Spleen (tissue), 13 donors: ENCODE measurements at places on chromosomes 6 and 20. TPM values are rescaled to one million over a fixed set of nuclear protein-coding genes. Genes with fewer than 3 reads are reported as not detected.

The BEND6 gene
- total RNA-seq = 1.0 TPM

DNA sequence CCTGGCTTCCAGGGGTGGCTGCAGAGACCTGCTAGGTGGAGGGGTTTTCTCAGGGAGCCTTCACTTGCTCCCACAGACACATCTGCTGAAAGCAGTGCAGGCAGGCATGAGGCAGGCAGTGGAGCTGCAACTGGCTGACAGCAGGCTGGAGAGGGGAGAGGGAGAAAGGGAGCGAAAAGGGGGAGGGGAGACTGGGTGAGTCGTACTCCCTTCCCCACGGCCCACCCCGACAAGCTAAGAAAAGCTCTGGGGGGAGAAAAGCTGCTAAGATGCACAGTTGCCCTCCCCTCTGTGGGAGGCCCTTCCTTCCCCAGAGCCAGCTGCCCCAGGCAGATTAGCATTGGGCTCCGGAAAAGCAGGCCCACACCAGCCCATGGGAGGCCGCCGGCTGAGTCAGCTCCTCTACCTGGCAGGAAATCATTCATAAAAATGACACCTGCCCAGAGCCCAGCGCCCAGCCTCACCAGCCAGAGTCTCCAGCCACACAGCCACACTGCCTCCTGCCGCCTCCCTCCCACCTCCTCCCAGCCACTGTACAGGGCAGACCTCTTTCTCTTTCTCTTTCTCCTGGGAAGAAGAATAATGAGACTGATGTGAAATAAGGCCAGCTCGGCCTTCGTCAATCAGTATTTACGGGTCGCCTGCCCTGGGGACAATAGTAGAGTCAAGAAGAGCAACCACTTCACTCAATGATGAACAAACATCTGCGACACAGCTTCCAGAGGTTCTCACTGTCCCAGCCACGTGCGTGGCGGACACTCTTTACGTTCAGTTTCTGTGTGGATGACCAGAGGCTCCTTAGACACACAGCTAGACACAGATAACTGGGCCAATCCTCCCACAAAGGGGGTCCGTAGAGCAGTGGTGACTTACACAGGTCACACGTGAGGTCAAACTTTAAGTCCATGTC, 7.7 kb upstream of the C20orf203 start:
- H3K4me3 ChIP-seq = no peak overlapping the region
- no peaks in the 10 kb centered on the region for H3K27me3 ChIP-seq
- H3K36me3 ChIP-seq = no peaks in the 10 kb centered on the region
- DNase-seq = no peak
- H3K27ac ChIP-seq = no peak overlapping the region

The WFDC10B gene
- total RNA-seq = not detected

- peak within 1 kb of the TSS; percentile 67 for H3K27ac ChIP-seq
- H3K36me3 ChIP-seq = no peaks in the 10 kb centered on the region
- H3K4me1 ChIP-seq = peaks cover 74% of the 10 kb centered on the region
- peak; percentile 90 for DNase-seq
- peaks cover 17% of the 10 kb centered on the region for H3K27me3 ChIP-seq
These were observed at the start of gene PTK6 for GRCh38 chr20:63536997-63537524. PTK6 (minus strand) TSS chr20:63537376; CDS start chr20:63537314, 62 bp downstream.

DNA sequence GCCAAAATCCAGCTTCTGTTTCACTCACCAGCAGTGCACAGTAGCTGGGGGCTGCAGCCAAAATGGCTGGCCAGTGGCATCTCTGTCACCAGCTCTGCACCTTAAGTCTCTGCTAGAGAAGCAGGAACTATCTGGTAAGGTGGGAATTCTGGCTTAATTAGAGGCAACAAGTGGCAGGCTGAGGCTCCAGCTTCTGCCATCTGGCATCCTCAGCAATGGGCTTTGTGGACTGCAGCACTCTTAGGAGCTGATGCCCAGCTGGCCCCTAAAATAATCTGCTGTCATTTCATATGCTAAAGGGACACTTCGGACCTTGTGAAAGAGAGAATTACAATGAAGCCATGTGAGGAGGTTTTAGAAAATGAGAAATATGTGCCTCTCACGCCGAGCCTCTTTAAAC, 4.6 kb upstream of the CLDN20 start:
- no peak for DNase-seq
- no peaks in the 10 kb centered on the region for H3K36me3 ChIP-seq
- H3K27me3 ChIP-seq = no peaks in the 10 kb centered on the region

The ARFGEF3 gene
- 1.7 TPM for total RNA-seq

DNA sequence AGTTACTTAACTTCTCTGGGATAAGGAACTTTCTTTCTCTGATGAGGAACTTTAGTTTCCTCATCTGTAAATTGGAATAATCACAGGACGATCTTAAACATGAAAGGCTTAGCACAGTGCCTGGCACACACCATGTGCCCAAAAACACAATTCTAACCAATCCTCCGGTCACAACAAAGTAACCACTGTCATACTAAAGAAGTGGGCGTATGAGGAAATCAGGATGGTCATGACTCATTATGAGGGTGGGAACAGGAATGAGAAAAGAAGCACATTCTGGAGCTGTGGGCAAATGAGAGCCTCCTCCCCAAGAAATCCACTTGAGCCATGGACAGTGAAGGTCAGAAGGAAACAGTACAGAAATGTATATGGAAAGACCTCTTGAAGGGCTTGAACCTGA, 82.9 kb downstream of the LRFN2 start:
- no peaks in the 10 kb centered on the region for H3K4me1 ChIP-seq
- no peaks in the 10 kb centered on the region for H3K27me3 ChIP-seq
- no peak overlapping the region for H3K27ac ChIP-seq
- no peaks in the 10 kb centered on the region for H3K36me3 ChIP-seq
- no peak for DNase-seq

The C4A gene
- total RNA-seq = 103 TPM

The TMEM217 gene
- not detected for total RNA-seq

DNA sequence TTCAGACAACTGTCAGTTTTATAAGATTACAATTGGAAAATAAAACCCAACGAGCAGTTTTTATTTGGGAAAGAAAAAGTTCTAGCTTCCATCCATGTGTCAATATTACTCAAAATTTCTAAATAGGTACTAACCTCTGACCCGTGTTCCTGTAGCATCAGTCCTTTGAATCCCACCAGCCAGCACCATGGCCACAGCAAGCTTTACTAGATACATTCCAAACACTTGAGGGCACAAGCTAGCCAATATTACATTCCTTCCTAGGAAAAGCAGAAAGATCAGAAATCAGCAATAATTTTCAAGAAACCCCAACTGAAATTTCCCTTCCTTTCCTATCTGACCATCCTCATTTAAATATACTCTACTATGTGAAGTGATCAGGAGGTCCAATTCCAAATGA, 19.2 kb downstream of the ASF1A start:
- no peaks in the 10 kb centered on the region for H3K27me3 ChIP-seq
- no peaks in the 10 kb centered on the region for H3K4me1 ChIP-seq
- H3K36me3 ChIP-seq = no peaks in the 10 kb centered on the region
- no peak overlapping the region for H3K4me3 ChIP-seq
- H3K27ac ChIP-seq = no peak overlapping the region

The PPP2R5D gene
- 29.2 TPM for total RNA-seq

DNA sequence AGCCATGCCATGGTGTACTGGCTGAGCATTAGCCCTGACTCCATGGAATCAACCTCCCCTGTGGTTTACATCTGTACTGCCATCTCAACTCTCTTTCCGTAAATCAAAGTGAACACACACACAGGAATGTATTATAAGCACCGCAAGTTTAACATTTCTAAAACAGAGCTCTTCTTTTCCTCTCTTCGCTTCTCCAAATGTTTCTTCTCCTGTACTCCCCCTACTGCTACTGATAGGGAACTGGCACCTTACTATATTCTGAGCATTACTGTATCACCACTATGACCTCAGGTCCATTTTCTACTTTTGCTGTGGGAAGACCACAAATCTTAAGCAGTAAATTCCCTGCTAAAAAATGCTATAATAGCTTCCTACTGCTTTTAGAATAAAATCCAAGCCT, 101.2 kb downstream of the NUS1 start:
- no peak overlapping the region for H3K4me3 ChIP-seq
- no peaks in the 10 kb centered on the region for H3K36me3 ChIP-seq
- no peak for DNase-seq
- no peaks in the 10 kb centered on the region for H3K4me1 ChIP-seq

GRCh38 chr20:64220891-64221527, 34.5 kb upstream of the PCMTD2 start:
- peaks cover 41% of the 10 kb centered on the region for H3K4me1 ChIP-seq
- no peak overlapping the region for H3K27ac ChIP-seq
- no peaks in the 10 kb centered on the region for H3K27me3 ChIP-seq
- no peak for DNase-seq
- H3K36me3 ChIP-seq = no peaks in the 10 kb centered on the region

The MBOAT1 gene
- 11.7 TPM for total RNA-seq

- H3K4me1 ChIP-seq = no peaks in the 10 kb centered on the region
- DNase-seq = no peak
- no peaks in the 10 kb centered on the region for H3K36me3 ChIP-seq
- H3K27ac ChIP-seq = no peak overlapping the region
These were observed 16.2 kb upstream of the FAM135A start for GRCh38 chr6:70396796-70397729.

GRCh38 chr6:167990016-167990945, 7.2 kb upstream of the KIF25 start:
- H3K27me3 ChIP-seq = peaks cover 2% of the 10 kb centered on the region
- H3K36me3 ChIP-seq = no peaks in the 10 kb centered on the region
- DNase-seq = no peak

- H3K36me3 ChIP-seq = no peaks in the 10 kb centered on the region
- no peak overlapping the region for H3K4me3 ChIP-seq
- H3K27ac ChIP-seq = no peak overlapping the region
- no peak for DNase-seq
- no peaks in the 10 kb centered on the region for H3K4me1 ChIP-seq
- H3K27me3 ChIP-seq = no peaks in the 10 kb centered on the region
These were observed 225.9 kb upstream of the GRIK2 start for GRCh38 chr6:101167638-101168037.

GRCh38 chr20:53187392-53188068, 215.4 kb downstream of the TSHZ2 start:
- no peak overlapping the region for H3K4me3 ChIP-seq
- DNase-seq = no peak
- H3K27ac ChIP-seq = no peak overlapping the region
- no peaks in the 10 kb centered on the region for H3K4me1 ChIP-seq

The CALHM4 gene
- total RNA-seq = not detected

GRCh38 chr6:51738614-51739013, 348.8 kb downstream of the PKHD1 start:
- no peaks in the 10 kb centered on the region for H3K27me3 ChIP-seq
- H3K27ac ChIP-seq = no peak overlapping the region

The TNNC2 gene
- not detected for total RNA-seq

The SLC12A5 gene
- 3.7 TPM for total RNA-seq

DNA sequence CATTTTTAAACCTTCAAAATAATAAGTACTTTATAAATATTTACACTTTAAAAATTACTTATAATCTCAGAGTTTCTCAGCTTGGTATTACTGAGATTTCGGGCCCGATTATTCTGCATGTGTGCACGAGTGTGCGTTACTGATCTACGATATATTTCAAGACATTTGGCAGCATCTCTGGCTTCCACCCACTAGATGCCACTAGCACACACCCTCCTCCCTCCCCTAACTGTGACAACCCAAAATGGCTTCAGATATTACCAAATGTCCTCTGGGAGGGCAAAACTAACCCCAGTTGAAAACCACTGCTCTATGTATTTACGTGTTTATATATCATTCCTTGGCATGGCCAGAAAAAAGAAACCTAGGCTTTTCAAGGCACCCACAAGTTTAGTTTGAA, 95.9 kb downstream of the FYN start:
- no peaks in the 10 kb centered on the region for H3K36me3 ChIP-seq
- H3K27ac ChIP-seq = no peak overlapping the region
- no peak overlapping the region for H3K4me3 ChIP-seq
- no peaks in the 10 kb centered on the region for H3K27me3 ChIP-seq
- no peak for DNase-seq

DNA sequence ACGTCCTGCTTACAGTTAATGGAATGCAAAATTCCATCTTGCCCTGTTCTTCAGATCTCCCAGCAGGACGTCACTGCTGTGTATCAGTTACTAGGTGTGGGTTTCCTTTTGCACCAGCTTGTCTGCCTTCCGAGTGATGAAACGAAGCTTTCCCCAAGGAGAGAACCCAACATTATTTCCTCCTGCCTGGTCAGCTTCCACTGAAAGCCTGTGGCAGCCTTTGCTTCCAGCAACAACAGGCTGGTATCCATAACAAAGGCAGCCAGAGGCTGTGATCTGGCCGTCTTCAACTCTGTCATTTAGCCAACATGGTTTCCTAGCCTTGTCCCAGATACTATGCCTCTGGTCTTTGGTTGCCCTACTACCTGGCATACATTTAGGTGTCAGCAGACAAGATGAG, 78.9 kb upstream of the HEY2 start:
- DNase-seq = no peak
- no peaks in the 10 kb centered on the region for H3K36me3 ChIP-seq
- H3K4me1 ChIP-seq = no peaks in the 10 kb centered on the region
- no peak overlapping the region for H3K4me3 ChIP-seq
- peaks cover 10% of the 10 kb centered on the region for H3K27me3 ChIP-seq

DNA sequence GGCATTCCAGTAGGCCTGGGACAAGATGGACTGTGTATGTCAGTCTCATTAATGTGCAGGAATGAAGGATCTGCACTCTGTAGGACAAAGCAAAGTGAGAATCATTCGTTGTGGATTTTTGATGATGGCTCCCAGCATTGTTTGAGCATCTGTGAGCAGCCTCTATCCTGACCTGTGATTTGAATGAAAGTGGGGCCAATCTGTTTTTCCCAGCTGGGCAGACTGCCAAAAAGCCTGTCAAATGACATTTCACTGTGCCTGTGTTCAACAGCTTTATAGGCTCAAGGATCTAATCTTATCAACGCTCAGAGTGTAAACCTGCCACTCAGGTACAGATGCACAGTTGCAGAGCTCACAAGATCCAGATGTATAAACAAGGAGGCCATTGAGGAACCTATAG, 86.7 kb upstream of the SYNDIG1 start:
- no peaks in the 10 kb centered on the region for H3K4me1 ChIP-seq
- no peaks in the 10 kb centered on the region for H3K36me3 ChIP-seq
- H3K27me3 ChIP-seq = peaks cover 3% of the 10 kb centered on the region
- H3K27ac ChIP-seq = no peak overlapping the region

The COL21A1 gene
- 1.3 TPM for total RNA-seq

DNA sequence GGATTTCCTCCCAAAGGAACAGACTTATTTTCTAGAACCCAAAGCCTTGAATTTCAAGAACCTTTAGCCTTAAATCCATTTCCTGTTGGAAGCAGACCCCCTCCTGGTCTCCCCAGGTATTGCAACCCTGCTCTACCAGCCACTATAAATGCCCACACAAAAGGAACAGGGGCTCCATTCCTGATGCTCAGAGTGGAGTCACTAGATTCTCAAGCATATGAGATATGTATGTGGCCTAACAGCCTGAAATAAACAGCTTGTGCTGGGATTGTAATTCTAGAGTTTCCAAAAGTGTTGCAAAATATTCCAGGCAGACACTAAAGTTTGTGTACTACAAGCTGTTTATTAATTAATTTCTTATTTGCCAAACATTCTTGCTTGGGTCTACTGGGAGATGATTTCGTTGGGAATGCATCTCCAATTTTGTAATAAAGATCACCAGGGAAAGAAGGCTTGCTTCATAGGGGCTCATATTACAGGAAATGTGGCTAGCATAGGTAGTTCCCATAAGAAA, 44.8 kb downstream of the RIPOR3 start:
- H3K27ac ChIP-seq = no peak overlapping the region
- H3K4me3 ChIP-seq = no peak overlapping the region
- H3K4me1 ChIP-seq = peaks cover 7% of the 10 kb centered on the region
